ENCODE measurements at places on chromosomes 4 and X.

- no peak for DNase-seq
Measured at GRCh38 chr4:37486166-37486565, 200.0 kb downstream of the RELL1 start.

DNA sequence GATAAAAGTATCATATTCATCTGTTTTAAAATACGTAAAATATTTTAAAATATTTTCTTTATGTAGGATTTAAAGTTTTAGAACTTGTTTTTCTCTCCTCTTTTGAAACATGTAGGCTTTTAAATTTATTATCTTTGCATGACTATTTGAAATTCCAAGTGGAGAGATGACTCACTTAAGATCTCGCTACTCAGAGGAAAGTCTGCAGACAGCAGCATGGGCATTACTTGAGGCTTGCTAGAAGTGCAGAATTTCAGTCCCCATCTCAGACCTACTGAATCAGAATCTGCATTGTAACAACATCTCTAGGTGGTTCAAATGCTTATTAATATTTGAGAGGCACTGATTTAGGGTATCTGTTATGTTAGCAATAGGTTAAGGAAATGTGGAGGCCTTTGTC is 225.7 kb upstream of the ARX start:
- no peak for DNase-seq

DNA sequence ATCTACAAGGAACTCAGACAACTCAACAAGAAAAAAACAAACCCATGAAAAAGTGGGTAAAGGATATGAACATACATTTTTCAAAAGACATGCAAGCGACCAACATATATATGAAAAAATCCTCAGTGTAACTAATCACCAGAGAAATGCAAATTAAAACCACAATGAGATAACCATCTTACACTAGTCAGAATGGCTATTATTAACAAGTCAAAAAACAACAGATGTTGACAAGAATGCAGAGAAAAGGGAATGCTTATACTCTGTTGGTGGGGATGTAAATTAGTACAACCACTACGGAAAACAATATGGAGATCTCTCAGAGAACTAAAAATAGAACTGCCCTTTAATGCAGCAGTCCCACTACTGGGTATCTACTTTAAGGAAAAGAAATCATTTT is 12.1 kb downstream of the NIPAL1 start:
- no peak for DNase-seq

- DNase-seq: peak; percentile 84
Measured at GRCh38 chr4:81505004-81505598, 33.4 kb upstream of the RASGEF1B start.

DNA sequence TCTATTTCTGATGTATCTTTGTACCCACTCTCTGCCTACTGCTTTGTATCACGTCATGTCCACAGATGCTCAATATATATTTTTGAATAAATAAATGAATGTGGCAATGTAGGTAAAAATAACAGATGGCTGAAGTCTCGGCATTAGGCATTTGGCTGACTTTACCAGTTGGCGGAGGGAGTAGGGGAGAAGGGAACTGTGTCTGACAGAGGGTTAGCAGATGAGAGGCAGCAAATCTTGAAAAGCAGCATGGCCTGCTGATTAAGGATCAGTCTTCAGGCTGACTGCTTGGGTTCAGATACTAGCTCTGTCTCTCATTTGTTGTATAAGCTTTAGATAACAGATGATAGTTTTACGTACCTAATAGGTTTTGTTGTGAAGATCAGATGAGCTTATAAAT is 31.9 kb upstream of the RASGEF1B start:
- no peak for DNase-seq

GRCh38 chrX:39716401-39716800 is 381.4 kb downstream of the BCOR start:
- no peak for DNase-seq

DNA sequence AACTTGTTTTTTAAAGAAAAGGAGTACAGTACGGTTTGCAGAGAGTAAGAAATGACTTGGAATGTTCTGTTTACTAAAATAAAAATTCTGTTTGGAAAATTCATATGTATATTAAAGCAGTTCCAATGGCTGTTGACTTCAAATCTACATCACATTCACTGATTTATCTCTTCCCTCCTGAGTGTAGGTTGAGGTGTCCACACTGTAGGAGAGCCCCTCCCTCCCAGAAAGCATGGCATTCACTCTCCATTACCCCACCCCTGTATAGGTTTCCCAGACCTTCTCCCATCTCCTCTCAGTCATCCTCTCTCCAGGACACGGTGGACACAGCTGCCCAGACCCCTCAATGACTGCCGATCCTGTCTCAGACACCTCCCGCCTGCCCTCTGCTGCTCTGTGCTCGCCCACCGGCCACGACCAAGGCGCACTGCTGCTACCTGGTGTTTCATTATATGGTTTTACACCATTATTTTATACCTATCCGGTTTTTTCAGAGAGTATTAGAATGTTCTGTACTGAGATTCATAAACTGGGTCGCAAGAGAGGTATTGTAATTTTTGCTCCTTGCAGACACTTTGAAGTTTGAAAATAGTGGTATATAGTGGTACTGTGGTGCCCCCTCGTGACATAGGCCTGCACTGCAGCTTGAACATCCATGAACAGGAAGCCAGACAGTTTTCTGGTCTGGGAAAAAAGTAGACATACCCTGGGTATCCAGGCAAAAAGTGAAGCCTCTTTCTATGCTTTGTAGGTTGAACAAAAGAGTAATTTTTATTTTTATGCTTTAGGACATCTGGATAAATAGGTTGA is 38.8 kb upstream of the BEX4 start:
- peak; percentile 59 for DNase-seq

- DNase-seq: no peak
Measured at GRCh38 chr4:157425897-157426296, 205.4 kb downstream of the GRIA2 start.

GRCh38 chr4:186695392-186695791 is 28.3 kb downstream of the FAT1 start:
- no peak for DNase-seq

GRCh38 chr4:26207631-26208030 is 113.2 kb upstream of the RBPJ start:
- DNase-seq: no peak

DNA sequence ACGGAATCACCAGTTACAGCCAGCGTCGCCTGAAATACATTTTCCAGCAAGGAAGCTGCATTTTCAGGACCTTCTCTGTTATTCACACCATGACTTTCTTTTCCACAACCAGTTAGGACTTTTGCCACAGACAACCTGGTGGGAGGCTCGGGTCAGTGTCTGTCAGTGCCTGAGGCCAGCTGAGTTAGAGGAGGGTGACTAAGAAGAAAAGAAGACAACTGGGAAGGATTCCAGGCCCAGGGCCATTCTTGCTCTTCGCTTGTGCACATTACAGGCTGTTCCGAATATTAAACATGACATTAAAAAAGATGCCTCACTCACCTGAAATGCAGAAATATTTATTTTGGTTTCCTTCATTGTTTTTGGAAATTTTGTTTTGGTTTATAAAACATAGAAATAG is 21.4 kb upstream of the CENPU start:
- no peak for DNase-seq

DNA sequence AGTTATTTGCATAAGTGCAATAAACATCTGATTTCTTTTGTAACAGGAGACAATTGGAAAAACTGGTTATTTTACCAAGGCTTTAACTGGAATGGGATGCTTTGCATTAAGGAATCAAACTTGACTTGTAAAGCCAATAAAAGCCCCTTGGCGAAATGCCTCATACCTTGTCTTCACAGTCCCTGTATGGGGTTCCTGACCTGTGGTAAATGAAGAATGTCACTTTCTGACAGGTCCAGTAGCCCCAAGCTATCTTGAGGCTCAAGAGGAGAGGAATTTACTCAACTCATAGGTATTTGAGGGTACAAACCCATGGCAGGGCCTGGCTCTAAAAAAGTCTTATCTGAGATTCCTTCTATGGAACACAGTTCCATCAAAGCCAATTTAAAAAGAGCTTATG is 78.0 kb downstream of the ACOX3 start:
- no peak for DNase-seq

DNA sequence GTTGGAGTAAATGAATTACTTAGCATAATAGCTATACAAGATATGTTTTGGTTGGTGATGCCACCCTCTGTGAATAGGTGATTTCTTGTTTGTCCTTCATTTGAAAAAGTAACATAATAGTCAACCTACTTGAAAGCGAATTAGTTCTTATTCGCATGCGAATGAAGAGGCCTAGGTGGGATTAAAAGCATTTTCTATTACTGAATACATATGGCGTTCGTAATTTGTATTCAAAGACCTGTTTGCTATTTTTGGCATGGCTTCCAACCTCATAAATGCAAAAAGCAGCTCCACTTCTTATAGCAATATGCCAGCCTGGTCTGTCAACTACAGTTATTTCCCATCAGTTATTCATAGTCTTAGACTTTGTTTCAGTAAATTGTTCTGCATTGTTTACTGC is 261.3 kb downstream of the TENM3 start:
- DNase-seq: no peak

- no peak for DNase-seq
Measured at GRCh38 chrX:2504706-2505332, 4.0 kb upstream of the DHRSX start.

DNA sequence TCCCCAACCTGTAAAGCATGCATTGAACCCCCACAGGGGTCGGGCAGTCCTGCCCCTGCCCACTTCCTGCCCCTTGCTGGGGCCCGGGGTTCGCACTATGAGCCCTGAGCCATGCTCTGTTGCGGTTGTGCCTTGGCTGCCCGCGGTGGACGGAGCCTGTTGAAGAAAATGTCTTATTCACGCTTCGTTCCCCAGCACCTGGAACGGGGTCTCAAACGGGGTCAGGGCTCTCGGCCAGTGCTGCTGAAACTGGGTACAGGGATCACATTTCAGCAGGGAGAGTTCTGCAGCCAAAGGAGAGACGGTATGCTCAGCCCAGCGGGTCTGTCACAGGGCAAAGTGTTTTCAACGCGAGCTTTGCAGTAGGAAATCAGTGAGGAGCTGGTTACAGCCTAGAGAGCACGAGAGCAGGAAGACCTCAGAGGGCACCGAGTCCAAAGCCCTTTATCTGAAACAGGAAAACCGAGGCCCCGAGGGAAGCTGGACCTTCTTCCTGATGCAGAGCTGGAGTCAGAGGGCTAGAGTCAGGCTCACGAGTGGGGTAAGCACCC is 46.3 kb upstream of the AFAP1 start:
- DNase-seq: no peak

- DNase-seq: no peak
Measured at GRCh38 chr4:186727977-186728519, 4.4 kb upstream of the FAT1 start.

- DNase-seq: peak; percentile 21
Measured at GRCh38 chrX:131816551-131817136, 206.5 kb upstream of the STK26 start.

- DNase-seq: no peak
Measured at GRCh38 chr4:154119317-154119716, 330.4 kb upstream of the SFRP2 start.

GRCh38 chr4:92658318-92658717 is 354.6 kb downstream of the GRID2 start:
- DNase-seq: no peak

- no peak for DNase-seq
Measured at GRCh38 chr4:79455216-79455615, 47.2 kb upstream of the GK2 start.

- DNase-seq: peak; percentile 59
Measured at GRCh38 chr4:7652451-7652881, 217.7 kb upstream of the PSAPL1 start.

DNA sequence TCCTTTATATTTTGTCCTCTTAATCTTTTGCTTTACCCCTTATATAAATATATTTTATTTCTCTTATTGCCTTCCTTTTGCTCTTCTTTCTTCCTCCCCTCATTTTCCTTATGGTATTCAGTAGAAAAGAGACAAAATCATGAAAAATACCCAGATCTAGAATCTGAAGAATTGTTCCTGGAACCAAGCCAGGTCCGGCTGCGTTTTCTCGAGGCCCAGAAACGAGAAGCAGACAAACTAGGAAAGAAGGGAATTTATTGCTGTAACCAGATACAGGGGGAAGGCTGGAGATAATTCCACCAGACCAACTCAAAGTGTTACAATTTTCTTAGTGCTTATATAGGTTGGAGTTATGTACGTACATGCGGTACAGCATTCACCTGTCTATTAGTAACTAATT is 328.7 kb downstream of the GABRG1 start:
- DNase-seq: no peak

DNA sequence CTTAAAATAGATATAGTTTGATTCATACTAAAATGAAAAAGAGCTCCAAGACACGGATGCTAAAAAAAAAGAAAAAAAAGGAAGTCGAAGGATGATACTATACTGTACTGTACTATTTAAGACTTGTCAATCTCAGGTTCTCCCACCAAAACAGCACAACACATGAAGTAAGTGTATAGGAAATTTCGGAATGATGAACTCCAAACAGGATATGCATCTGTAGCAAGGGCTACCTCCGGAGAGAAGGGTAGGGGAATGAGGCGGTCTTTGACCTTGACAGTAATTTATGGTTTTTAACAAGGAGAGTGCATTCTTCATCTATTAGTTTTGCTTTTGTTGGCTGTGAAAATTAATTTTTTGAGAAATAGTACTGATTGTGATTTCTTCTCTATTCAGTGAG is 541 bp upstream of the FIP1L1 start:
- peak; percentile 11 for DNase-seq

DNA sequence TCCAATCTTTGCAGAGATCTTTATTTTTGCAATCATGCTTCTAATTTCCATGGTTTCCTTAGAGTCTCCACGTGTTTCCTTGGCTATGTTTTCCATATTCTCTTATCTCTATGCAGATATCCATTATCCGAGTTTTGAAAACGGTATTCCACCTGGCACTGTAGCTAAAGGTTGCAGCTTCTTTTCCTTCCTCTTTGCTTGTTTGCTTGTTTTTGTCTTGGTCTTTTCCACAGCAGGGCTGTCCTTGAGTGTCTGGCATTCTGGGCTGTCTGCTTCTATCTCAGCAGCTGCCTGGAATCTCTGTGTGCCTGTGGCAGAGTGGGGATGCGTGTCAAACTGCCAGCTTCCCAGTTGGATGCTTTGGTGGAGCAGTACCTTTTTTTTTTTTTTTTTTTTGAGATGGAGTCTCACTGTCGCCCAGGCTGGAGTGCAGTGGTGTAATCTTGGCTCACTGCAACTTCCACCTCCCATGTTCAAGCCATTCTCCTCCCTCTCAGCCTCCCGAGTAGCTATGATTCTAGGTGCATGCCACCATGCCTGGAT is 46.9 kb downstream of the WFS1 start:
- DNase-seq: no peak

DNA sequence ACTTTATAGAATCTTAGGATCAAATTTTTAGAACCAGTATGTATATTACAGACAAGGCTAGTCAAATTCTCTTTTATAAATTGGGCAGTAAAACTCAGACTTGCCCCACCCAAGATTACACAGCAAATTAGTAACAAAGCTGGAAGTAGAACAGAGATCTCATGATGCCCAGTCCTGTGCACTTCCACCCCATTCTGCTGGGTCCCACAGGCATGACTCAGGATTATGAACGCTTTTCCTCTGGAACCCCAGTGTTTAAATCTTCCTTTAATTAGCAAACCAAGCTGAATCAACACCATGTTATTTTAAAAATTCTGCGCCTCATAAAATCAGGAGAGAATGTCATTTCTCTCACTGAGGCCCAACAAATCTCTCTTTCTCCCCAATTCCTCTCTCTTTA is 1.5 kb upstream of the IL13RA2 start:
- DNase-seq: no peak

GRCh38 chrX:99722094-99722493 is 688.0 kb downstream of the PCDH19 start:
- no peak for DNase-seq

GRCh38 chr4:89410687-89411086 is 103.1 kb upstream of the GPRIN3 start:
- DNase-seq: no peak
